ENCODE measurements at places on chromosomes 12 and 14.

GRCh38 chr14:54642801-54643695 lies 76.1 kb downstream of the SAMD4A start:
- no peak for DNase-seq

DNA sequence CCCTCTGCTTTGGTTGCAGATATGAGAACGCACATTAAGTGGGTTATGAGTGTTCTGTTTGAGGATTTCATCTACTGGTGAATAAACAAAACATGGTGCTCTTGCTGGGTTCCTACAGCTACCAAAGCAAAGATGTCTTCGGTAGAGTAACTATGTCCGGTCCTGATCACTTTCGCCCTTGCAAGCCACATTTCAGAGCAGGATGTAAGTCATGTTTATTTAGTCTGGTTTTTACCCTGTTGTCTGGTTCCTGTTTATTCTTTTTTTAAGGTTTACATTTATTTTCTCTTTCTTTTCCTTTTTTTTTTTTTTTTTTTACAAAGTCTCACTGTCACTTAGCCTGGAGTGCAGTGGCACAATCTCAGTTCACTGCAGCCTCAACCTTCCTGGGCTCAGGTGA lies 99.2 kb downstream of the VEZT start:
- no peak for DNase-seq

- DNase-seq = no peak
Observed at GRCh38 chr14:54627540-54628363, 60.8 kb downstream of the SAMD4A start.

GRCh38 chr12:3262470-3262869 lies 185.3 kb downstream of the TSPAN9 start:
- no peak for DNase-seq

- DNase-seq = no peak
Observed at GRCh38 chr12:116639765-116640164, 80.6 kb downstream of the MAP1LC3B2 start.

DNA sequence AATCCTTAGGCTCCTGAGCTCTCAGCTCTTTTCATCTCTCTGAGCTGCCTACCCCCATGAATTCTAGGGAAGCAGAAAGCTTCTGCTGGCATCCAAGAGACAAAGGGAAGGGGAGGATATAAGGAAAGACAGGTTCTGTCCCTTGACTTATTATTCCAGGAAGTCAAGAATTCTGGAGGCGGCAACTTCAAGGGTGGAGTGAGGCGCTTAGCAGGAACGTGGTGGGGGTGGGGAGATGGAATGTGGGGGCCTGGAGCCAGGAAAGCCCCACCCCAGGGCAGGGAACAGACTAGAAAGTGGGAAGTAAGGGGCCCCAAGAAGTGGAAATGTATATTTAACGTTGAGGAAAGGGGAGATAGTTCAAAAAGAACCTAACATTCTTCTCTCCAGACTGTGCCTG lies 1.4 kb downstream of the CALCOCO1 start:
- DNase-seq = no peak

DNA sequence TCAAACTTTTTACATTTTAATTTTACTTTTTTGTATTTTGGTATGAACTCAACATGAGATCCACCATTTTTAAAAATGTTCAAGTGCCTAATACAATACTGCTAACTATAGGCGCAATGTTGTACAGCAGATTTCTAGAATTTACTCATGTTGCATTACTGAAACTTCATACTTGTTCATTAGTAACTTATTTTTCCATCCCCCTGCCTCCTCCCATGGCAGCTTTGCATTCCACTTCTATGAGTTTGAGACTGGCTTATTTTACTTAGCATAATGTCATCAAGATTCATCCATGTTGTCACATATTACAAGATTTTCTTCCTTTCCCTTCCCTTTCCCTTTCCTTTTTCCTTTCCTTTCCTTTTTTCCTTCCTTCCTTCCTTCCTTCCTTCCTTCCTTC lies 825.9 kb downstream of the SLC16A7 start:
- no peak for DNase-seq

DNA sequence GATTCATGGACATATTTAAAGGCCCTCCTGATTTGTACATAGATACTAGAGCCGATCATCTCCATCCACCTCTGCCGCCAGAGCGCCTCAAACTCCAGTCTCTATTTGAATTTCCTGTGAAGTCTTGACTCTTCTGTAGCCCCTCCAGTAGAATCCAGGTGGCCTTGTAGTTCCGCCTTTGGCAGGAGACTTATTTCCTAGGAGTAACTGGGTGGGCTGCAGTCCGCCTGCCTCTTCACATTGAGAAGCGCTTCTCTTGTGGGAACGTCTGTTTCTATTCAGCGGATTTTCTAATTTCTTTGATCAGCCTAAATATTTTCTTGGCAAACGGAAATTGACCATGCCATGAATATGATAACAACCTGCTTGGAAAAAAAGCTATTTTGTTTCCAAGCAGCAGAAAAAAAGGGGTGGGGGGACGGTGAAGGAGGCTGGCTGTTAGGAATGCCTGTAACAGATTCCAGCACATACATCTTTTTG lies 9.0 kb upstream of the SIX1 start:
- DNase-seq = no peak

GRCh38 chr12:102376181-102376747 lies 104.1 kb downstream of the IGF1 start:
- no peak for DNase-seq

DNA sequence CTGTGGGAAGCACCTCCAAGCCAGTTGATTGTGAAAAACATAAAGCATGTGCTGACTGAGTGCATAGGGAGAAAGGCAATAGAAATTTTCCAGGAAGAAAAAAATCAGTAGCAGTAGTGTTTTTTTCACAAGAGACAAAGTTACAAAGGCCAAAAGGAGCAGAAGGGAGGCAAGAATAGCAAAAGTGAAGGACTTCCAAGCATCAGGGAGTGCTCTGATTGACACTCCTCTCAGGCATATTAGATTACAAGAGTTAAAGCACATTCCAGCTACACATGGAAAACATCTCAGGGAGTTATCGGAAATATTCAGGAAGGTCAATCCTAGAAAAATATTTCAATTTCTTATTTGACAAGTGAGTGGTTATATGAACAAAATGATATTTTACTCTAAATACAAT lies 508.0 kb downstream of the MDGA2 start:
- no peak for DNase-seq

DNA sequence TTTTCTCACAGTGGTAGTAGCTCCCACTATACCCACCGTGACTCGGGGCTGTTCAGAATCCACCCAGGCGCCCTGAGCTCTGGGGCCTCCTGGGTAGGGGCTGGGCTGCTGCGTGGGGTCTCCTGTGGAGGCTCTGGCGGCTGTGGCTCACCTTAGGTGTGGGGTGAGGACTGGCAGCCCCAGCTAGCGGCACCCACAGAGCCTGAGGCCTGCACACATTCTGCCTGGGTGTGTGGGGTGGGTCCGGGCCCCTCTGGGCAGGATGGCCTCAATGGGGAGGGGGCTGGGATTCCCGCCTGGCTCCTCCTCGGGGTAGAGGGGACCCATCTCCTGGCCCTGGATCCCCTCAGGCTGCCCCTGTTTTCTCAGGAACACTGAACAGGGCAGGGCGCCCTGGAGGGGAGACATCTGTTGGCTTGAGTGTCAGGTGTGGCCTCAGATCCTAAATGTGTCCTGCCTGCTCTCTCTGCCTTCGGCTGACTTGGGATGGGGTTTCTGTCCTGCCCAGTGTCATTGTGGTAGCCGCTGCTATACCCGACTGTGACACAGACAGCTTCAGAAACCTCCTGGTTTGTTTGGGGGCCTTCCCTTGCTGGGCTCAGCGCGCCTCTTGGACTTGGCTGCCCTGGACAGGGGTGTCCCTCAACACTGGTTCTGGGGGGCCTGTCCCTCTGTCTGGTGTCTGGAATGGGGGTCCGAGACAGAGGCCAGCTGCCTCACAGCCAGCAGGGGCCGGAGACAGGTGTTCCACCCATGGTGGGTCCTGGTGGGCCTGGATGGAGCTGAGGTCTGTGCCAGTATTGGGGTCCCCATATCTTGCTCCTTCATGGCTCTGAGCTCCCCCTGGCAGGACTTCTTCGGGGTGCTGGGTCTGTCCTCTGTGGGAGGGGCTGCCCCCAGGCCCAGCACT lies 354.9 kb downstream of the TMEM121 start:
- DNase-seq = no peak
